Activated CD4-positive, alpha-beta T cell treated with anti-CD3 and anti-CD28 coated beads, Interleukin-2, amount 50 U/mL, for 24 hours (primary cell): ENCODE measurements at places on chromosomes 5 and 9.
A peak's percentile ranks its signal among the peaks of the same experiment; 100 is the strongest.

DNA sequence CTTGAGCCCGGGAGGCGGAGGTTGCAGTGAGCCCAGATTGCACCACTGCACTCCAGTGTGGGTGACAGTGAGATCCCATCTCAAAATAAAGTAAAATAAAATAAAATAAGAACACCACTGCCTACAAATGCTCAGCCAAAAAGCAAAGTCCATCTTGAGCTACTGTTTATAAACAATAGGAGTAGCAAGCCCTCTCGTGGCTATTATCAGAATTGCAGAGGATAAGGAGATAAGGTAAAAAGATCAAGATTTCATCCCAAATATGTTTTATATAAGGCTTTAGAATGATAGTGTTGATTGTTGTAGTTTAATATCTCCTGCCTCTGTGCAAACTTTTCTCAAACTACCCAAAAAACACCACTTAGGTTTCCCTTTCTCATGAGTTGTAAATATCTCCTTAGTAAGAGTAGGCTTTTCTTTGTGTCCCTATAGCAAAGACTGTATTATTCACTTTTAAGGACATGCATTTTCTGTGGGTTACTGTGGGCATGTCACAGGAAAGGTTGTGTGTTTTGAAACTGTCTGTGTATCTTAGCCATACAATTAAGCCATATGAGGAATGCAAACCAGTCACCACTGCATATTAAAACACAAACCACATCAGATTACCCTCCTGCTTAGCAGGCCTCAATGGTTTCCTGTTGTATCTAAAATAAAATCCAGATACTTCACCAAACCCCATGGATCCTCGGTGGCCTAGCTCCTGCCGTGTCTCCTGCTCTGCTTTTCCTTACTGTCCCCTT is 31.8 kb upstream of the CKS2 start:
- no peak for DNase-seq

DNA sequence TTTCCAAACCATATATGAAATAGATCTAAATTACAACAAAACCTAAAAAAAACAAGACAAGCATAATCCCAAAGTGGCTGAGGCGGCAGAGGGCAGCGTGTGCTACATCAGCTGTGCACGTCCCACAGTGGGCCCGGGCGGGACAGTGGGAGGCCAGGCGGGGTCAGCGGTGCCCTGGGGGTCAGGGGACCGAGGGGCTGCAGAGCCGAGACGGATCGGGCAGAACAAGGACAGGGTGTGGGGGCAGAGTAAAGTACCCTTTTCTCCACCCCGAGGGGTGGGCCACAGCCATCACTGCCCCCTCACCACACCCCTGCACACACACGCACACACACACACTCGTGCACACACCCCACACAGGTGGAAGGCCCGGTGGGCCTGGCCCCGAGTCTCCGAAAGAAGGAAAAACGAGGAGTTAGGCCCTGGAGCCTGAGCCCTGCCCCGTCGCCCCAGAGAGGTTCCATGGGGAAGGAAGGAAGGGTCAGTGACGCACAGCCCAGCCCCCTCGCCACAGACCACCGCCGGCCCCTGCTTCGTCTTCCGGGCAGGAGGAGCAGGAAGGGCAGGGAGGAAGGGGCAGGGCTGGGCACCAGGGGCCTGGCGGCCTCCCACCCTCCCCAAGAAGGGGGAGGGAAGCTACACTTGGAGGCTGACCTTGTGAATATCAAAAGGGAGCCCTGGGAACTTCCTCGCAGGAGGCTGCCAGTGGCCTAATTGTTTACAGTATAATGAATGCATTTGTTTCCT is 49.6 kb upstream of the UBAC1 start:
- no peak for DNase-seq

GRCh38 chr5:159210210-159210661 is 883 bp upstream of the RNF145 start:
- no peak for DNase-seq

DNA sequence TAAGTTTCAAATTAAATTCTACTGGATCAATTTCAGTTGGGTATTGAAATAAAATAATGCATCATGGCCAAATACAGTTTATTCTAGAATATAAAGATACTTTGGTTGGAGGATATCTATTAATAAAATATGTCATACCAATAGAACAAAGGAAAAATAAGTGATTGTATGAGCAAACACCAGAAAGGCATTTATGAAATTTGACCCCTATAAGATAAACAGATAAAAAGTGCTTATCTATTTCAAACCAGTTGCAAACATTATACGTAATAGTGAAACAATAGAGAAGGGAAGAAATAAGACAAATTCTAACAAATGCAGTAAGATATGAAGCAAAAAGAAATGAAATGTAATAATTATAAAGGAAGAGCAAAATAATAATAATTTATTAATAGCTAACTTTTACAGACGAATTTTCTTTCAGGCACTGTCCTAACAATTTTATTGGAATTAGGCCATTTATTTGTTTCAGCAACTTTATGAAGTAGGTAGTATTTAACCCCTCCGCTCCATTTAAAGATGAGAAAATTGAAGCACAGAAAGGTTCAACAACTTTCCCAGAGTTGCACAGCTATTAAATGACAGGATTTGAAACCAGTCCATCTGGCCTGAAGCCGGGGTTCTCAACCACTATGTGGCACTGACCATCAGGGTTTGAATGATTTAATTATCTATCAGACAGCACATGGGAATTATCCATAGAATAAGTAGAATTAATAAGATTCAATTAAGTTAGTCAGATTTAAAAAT is 20.8 kb downstream of the ANKRD55 start:
- DNase-seq = no peak

DNA sequence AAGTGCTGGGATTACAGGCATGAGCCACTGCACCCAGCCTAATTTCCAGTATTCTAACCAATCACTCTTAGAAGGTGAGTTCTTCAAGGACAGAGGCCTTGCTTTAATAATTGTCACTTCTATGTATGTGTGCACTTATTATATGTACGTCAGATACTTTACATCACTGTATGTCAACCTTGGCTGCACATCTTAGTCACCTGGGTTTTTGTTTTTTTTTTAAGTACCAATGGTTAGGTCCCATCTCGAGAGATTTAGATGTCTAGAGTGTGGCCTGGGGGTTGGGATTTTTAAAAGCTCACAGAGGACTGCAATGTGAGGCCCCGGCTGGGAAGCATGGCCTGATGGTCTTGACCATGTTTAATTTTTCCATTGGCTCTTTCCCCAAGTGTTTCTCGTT is 9.9 kb upstream of the GM2A start:
- no peak for DNase-seq

GRCh38 chr9:35993976-35994720 is 36.2 kb upstream of the OR2S2 start:
- no peak for DNase-seq

DNA sequence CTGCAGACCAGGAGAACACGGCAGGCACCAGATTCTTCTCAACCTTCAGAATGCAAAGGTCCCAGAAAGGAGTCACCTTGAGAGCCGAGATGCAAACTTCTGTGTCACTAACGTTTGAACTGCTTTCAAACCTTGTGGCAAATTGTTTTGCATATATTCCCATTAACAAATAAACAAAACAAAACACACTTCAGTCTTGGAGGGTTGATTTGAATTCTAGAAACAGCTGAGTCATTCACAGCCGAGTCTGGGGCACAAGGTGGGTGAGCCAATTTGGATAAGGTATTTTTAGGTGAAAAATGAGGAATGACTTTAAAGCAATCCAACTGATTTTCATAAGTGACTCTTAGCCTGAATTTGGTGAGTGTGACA is 38.8 kb upstream of the ANKRD33B start:
- DNase-seq = no peak

DNA sequence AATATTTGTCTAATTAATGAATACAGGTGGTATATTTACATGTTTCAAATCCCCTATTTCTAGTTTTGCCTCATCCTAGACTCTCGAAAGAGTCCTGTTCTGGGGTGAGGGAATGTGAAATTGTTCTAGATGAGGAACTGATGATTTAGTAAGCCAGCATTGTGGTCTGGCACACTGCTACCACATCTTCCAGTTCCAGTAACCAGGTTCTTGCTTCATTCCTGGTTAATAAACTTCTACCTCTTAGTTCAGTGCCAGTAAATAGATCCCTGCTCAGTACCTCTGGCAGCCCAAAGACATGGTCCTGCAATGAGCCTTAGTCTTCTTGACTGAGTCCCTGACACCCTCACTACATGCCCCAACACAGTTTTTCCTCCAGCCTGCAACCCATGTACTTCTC is 207.7 kb downstream of the SREK1 start:
- DNase-seq = no peak

- no peak for DNase-seq
Observed at GRCh38 chr5:145834554-145834916, 607 bp downstream of the PRELID2 start.

- no peak for DNase-seq
Observed at GRCh38 chr9:135811801-135812200, 95.5 kb downstream of the CAMSAP1 start.

GRCh38 chr9:135241381-135242048 is 154.0 kb downstream of the OLFM1 start:
- no peak for DNase-seq

- no peak for DNase-seq
Observed at GRCh38 chr9:933356-933755, 43.1 kb upstream of the DMRT3 start.

DNA sequence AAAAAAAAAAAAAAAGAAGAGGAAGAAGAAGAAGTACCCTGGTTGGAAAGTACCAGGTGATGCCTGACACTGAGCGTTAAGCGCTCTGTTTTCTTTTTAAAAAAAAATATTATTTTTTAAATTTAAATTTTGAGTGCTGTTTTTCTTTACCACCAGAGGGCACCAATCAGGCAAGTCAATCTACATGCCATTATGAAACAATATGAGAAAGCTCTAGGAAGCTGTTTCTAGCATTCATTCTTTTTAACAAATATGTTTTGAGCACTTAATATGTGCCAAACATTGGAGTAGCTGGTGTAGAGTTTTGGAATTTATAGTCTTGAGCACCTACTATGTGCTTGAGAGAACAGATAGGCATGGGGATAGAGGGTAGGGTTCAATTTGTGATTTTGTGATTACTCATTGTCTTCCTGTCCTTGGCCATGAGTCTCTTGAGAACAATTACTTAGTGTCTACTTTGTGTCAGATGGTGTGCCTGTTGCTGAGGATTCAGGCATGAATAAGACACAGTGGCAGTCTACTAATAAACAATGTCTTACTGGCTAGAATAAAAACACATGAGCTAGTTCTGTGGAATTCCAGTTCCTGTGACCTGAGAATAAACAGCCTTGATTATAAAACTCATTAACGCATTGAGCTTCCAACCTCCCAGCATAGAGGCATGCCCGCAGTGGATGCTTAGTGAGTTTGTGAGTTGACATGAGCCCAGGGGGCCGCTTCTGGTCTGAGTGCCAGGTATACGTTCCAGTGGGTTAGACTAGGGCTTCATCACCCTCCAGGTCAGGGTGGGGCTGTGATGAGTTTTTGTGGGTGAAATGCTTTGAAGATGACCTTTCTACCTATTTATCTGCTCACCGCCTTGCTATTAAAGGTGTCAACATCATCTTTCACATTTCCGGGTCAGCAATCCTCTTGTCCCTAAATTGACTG is 3.0 kb upstream of the UBE2R2 start:
- DNase-seq = no peak

DNA sequence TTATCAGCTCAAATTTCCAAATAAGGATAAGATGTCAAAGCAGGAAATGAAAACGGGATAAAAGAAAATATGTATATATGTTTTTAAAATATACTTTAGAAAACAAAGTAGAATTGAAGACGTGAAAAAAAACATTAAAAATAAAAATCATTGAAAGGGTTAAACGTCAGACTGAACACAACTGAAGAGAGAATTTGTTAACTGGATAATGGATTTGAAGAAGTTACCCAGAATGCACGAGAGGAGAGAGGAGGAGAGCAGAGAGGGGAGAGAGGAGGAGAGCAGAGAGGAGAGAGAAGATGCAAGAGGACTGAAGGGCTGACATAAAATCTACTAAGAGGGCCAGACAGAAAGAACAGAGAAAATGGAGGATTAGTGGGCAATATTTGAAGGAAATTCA is 88.0 kb downstream of the CDKN2A start:
- DNase-seq = no peak

- DNase-seq = no peak
Observed at GRCh38 chr9:112489876-112490666, 3.4 kb downstream of the KIAA1958 start.

- no peak for DNase-seq
Observed at GRCh38 chr9:72022841-72023240, 37.6 kb downstream of the C9orf57 start.

- no peak for DNase-seq
Observed at GRCh38 chr9:91451431-91452270, 28.0 kb upstream of the NFIL3 start.

DNA sequence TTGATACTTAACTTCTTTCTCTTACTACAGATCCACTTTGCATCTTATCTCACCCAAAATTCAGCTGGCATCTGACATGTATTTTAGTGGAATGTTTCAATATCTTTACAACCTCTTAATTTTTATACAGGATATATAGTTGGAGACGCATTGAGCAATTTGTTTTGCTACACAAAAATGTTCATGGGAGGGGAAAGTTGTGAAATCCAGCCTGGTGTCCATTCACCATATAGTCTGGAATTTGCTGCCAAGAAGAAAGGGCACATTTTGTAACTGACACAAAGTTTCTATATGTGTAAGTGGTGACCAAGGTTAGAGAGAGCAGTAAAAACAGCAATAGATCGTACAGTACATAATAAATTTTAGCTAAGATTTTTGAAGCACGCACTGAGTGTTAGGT is 14.0 kb upstream of the CHD1 start:
- DNase-seq = no peak

DNA sequence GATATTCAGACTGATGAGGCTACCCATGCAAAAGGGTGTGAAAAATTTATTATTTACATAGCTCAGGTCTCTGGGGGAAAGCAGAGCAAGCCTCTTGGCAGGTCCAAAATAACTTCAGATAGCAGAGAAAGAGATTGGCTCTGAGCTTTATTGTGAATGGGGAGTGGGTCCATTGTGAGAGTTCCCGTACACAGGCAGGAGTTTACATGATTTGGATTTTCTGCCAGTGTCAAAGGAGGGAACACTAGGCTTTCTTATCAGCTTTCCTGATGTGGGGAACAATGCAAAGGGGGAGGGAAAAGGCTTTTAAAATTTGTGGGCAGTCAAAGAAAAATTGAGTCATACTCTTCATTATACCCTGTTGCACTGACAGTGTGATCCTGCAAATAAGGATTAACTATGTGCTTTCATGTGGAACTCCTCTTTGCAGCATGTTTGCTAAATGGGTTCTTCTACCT is 615.0 kb upstream of the RIOK2 start:
- DNase-seq = no peak

DNA sequence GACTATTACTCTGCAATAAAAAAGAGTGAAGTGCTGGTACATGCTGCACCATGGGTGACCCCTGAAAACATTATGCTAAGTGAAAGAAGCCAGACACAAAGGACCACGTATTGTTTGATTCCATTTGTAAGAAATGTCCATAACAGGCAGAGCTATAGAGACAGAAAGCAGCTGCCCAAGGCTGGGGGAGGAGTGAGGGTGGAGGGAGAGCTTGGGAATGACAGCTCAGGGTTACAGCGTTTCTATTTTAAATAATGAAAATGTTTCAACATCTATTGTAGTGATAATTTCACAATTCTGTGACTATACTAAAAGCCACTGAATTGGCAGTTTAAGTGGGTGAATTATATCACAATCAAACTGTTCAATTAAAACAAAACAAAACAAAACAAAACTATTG is 81.7 kb downstream of the MYO10 start:
- DNase-seq = no peak

- no peak for DNase-seq
Observed at GRCh38 chr9:126428534-126429175, 102.0 kb downstream of the MVB12B start.

GRCh38 chr5:74576941-74577456 is 63.5 kb downstream of the ENC1 start:
- DNase-seq = peak; percentile 5

- no peak for DNase-seq
Observed at GRCh38 chr5:178223196-178223773, 9.3 kb downstream of the PHYKPL start.
